Activated T-cell treated with anti-CD3 and anti-CD28 coated beads for 4 hours (primary cell): ENCODE measurements at places on chromosomes 6 and 20.
A peak's percentile ranks its signal among the peaks of the same experiment; 100 is the strongest.

DNA sequence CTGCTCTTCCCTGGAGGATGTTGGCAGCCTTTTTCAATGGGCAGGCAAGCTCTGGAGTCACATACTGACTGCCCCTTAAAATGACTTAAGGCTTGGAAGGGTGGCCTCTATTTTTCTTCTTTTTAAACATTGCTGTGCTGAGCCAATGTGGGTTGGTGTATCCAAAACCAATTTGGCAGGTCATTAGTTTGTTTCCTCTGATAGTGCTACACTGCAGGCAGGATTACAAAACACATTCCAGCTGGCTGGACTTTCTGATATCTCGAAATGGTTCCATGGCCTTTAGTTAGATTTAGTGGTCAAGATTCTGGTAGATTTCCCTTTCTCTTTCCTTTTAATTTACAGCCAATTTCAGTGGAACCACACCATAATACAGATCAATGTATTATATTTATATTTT is 28.1 kb upstream of the BMP2 start:
- no peak for DNase-seq

GRCh38 chr20:16062661-16063581 is 510.3 kb downstream of the KIF16B start:
- no peak for DNase-seq

GRCh38 chr6:135195041-135195440 is 13.9 kb downstream of the MYB start:
- no peak for DNase-seq

GRCh38 chr20:32333988-32334885 is 23.9 kb upstream of the ASXL1 start:
- DNase-seq, result peak; percentile 34

DNA sequence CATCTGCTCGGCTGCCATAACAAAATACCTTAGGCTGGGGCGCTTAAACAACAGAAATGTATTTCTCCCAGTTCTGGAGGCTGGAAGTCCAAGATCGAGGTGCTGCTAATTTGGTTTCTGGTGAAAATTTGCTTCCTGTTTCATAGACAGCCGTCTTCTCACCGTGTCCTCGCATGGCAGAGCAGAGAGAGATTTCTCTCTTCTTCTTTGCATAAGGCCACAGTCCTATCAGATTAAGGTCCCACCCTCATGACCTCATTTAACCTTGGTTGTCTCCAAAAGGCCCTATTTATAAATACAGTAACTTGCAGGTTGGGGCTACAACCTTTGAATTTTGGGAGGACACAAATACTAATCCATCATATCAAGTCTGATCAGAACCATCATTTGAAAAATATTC is 544.3 kb downstream of the KIF16B start:
- no peak for DNase-seq

- DNase-seq, result no peak
Observed at GRCh38 chr6:159935633-159936032, 33.2 kb upstream of the IGF2R start.

DNA sequence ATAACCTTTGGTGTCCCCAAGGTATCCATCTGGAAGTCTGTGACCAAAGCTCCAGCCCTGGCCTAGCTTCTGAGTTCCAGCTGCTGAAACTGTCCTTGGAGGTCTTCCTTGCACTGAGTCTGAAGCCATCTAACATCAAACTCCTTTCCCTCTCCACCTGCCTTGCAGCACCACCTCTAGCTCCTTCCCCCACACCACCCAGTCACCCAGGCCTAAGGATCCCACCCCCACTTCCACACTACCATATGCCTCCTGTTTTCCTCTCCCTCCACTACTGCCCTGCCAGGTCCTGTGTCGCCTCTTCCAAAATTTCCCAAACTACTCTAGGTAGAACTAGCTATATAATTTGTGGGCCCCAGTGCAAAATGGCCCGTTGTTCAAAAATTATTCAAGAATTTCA is 10.8 kb upstream of the MATN4 start:
- DNase-seq, result no peak

DNA sequence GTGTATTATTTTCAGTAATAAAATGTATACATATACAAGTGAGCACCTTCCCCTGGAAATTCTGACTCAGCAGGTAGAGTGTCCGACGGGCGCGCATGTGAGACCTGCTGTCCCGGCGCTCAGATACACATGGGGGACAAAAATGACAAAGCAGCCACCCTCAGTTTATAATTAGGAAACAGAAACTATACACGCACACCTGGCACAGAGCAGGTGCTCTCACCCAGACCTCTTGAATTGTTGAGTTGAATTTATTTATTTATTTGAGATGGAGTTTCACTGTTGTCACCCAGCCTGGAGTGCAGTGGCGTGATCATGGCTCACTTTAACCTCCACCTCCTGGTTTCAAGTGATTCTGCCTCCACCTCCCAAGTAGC is 180.4 kb downstream of the ZDHHC14 start:
- no peak for DNase-seq

GRCh38 chr20:50679753-50680104 is 11.6 kb downstream of the RIPOR3 start:
- no peak for DNase-seq

DNA sequence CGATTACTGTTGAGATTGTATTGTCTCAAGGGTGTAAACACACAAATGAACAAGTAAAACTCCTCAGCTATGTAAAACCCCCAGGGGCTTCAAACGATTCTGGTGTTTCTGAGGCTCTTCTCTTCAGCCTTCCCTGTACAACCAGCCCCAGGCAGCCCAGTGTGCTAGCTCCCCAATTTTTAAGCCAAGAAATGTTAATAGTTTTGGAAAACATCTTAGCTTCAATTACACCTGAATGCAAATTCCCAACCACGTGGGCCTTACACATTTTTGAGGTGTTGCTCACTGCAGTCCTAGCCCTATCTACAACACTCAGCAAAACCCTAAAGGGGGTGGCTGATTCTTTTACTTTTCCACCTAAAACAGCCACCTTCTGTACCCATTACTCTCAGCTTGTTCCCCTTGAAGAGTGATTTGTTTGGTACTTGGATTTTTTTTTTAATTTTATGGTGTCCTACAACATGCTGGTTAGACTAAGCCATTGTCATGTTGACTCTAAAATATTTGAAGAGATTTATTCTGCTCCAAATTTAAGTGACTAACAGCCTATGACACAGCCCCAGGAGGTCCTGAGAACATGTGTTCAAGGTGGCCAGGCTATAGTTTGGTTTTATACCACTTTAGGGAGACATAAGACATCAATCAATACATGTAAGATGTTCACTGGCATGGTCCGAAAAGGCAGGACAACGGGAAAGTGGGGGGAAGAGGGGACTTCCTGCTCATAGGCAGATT is 48.7 kb downstream of the ADAT2 start:
- DNase-seq, result no peak

GRCh38 chr6:118571121-118571520 is 23.0 kb downstream of the PLN start:
- DNase-seq, result no peak
